Stimulated activated naive CD8-positive, alpha-beta T cell treated with anti-CD3 and anti-CD28 coated beads, Interleukin-15, amount 100 ng/mL, for 72 hours (primary cell): ENCODE measurements at places on chromosomes 3 and 15.

DNA sequence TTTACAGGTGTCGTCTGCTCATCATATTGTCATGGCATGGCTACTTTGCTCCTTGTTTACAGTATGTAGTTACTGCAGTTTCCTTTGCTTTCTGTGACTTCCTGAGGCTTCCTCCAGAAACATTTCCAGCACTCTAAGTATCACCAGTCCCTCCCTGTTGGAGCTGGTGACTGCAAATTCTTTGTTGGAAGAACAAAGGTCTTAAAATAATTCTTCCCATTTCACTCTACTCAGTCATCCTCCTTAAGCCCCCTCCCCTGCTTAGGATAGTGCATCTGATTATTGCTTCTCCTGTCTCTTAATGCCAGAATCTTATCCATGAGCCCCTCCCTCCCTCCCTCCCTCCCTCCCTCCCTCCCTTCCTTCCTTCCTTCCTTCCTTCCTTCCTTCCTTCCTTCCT is 72.0 kb downstream of the C3orf38 start:
- no peak for DNase-seq

GRCh38 chr15:60390871-60391501 is 6.8 kb downstream of the ANXA2 start:
- no peak for DNase-seq

DNA sequence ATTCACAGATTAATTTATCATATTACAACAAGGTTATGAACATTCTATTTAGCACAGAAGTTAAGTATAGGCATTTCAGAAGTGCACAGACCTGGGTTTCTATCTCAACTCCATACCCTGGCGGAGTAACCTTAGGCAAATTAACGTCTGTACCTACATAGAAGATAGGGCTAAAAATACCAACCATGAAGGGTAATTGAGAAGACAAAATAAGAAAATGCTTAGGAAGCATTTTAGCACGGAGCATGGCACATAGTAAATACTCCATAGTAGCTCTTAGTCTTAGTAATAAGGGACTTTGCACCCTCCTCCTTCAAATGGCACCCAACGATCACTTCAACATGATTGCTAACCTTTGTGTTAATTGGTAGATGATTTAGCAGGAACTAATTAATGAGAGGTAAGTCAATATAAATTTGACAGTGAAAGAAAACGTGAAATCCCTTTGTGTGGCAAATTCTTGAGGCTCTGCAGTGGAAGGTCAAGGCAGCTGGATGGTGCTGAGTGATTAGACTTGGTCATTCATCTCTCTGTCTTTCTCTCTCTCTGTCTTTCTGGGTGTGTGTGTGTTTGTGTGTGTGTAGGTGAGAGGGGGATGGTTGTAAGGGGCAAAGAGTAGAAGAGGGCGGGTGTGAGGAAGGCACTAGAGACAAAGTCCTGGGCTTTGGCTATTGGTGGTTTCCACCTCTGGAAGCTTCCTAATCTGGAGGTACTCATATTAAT is 131.1 kb upstream of the PHLDB2 start:
- DNase-seq, result no peak

DNA sequence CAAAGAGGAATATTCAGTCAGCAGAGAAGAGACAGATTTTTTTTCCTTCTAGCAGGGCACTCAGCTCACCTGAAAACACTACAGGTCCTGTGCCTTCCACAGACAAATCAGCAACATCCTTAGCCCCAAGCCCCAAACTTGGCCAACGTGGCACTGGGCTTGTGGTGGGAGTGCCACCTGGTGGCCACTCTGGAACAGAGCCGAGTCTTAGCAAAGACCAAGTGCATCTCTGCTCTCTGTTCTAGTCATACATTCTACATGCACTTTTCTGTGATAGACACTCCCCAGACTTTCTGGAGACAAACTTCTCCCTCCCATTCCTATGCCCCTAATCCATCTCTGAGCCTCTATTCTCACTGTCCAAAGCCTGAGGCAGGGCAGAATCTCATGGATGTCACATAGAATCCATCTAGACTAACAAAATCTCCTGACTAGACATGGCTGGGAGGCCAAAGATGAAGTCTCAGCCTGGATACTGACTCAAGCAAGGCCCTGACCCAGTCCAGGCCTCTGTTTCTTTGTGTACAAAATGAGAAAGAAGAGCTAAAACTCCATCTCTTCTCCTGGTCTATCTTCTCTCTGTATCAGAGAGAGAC is 5.1 kb upstream of the SEMA7A start:
- DNase-seq, result peak; percentile 76

DNA sequence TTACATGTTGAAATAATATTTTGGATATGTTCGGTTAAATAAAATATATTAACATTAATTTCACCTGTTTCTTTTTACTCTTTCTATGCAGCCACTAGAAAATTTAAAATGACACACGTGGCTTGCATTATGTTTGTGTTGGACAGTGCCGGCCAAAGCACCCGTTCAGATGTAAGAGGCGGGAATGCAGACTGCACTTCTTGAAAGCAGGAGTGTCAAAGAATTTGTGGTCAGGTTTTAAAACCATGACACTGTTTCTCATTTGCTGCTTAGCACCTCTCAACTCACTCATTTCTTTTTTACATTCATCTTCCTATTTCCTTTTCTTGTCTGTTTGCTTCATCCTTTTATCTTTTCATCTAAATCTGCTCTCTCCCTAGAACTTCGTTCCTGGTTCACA is 35.3 kb upstream of the MINAR1 start:
- DNase-seq, result no peak

- DNase-seq, result no peak
Observed at GRCh38 chr15:52733088-52733487, 53.9 kb upstream of the ATOSA start.

DNA sequence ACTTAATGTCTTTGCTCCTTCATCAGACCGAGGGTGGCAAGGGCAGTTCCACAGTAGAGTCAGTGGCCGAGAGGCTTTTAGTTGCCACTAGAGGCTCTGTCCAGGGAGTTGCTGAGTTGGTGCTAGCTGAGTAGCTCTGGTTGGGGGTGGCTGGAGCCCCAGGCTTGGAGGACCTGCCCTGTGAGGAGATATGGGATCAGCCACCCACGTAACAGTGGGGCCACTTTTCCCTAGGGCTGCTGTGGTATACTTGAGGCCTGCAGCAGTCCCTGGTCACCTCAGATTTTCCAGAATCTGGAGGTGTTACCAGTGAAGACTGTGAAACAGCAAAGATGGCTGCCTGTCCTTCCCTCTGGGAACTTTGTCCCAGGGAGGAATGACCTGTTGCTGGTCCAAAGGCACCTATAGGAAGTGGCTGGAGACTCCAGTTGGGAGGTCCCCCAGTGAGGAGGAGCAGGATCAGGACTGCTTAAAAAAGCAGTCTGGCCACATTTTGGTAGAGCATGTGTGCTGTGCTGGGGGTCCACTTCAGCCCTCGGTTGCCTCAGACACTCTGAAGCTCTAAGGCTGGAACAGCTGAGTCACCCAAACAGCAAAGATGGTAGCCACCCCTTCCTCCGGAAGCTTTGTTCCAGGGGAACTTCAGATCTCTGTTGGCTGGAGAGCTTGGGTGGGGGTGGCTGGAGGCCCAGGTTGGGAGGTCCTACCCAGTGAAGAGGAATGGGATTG is 72.9 kb downstream of the AKAP13 start:
- DNase-seq, result no peak

- DNase-seq, result no peak
Observed at GRCh38 chr3:32500880-32501782, 1.5 kb downstream of the CMTM6 start.

DNA sequence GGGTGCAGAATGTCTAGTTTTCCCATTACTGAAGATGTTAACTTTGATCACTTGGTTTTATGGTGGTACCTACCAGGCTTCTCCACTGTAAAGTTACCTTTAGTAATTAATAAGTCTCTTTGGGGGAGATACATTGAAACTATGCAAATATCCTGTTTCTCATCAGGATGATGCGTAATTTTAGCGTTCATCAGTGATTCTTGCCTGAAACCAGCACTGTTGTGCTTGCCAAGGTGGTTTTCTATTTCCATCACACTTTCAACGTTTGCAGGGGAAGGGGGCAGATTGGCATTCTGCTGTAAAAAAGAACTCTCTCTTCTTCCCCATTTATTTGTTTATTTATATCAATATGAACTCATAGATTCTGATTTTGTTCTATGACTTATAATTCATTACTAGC is 61.0 kb downstream of the SSR3 start:
- no peak for DNase-seq

DNA sequence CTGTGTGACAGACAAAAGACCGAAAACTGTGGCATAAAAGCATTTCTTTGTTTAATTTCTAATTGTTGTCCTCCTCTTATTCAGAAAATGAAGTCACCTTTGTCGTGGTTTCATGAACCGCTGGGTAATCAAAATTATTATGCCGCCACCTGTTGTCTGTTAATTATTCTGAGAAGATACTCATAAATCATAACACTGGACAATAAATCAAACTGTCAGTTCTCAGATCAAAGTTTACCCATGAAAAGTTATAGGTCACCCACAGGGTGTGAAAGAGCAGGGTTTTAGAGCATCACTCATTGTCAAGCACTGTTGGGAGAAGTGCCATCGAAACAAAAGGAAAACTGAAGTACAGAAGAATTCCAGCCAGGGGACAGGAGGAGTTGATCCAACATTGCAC is 474.3 kb downstream of the NR2F2 start:
- DNase-seq, result no peak

DNA sequence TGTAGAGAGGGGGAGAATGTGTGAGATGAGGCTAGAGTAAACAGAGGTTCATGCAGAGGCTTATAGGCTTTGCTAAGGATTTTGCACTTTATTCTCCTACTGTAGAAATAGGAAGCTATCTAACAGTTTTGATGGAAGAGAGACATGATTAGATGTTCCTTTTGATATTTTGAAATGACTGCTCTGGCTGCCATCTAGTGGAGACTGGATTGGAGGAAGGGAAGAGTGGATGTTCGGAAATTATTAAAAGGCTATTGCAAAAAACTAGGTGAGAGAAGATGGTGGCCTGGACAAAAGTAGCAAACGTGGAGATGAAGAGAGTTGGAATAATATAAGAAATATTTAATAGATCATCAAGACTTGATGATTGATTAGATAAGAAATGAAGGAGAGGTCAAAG is 42.2 kb downstream of the SYN2 start:
- DNase-seq, result no peak

- DNase-seq, result no peak
Observed at GRCh38 chr15:42348083-42348482, 11.2 kb upstream of the CAPN3 start.

GRCh38 chr15:73826711-73827251 is 46.6 kb upstream of the TBC1D21 start:
- no peak for DNase-seq

GRCh38 chr3:24628523-24629258 is 134.0 kb upstream of the THRB start:
- DNase-seq, result no peak

DNA sequence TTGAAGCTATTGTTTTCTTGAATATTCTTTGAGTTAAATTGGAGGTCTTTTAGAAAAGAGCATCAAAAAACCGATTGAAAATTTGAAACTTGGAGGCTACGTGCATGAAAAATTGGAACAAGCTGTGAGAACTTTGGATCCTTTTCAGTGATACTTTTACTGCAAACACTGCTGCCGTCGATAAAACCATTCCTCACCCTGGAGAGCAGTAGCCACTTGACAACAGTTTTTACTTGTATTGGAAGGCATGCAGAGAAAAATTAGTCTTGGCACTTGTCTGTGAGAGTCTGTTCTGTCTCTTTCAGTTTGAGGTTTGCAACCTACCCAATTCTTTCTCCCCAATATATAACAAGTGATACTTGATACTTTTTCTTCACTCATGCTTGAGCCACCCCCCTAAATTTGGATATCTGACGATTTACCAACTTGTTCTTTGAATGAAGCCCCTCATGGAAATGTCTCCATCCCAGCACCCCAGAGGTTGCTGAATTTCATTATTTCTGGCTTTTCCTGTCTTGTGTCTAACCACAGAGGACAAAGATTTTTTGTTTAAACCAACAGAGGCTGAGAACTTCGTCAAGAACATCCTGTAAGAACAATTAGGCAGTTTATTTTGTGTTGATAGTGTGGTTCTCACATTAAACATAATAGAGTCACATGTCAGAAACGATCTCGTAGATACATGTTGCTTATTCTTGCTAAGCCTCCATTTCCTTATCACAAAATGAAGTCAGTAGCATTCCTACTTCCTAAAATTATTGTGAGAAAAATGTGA is 307.3 kb upstream of the PLSCR5 start:
- no peak for DNase-seq

DNA sequence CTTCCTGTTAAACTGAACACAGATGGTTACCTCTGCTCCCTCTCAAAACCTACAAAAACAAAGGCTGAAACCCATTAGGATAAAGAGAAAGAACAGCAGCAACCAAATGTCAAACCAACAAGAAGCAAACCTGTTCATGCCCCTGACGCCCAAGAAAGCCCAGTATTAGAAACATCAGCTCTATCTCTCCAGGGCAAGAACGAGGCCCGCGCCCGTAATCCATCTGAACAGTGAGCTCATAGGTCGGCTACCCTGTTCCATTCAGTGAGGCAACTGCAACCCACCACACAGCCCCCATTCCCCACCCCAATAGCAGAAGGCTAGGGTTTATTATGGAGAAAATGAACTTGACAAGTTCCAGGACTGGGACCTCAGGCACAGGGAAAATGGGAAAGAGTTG is 10.0 kb downstream of the LSG1 start:
- DNase-seq, result no peak

- DNase-seq, result no peak
Observed at GRCh38 chr15:70669006-70669602, 94.3 kb downstream of the UACA start.

DNA sequence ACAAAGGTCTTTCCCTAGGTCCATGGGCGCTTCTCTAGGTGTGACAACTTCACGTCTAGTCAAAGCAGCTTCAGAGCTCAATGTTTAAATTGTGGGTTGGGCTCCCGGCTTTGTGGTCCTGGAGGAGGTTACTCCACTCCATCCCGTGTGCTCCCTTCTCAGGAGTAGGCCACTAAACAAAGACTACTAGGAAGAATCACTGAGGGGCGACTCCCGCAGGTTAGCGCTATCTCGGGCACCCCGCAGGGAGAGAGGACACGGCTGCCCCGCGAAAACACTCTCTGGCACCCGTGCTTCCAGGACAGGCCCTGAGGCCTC is 500 bp downstream of the PARP6 start:
- no peak for DNase-seq

- DNase-seq, result no peak
Observed at GRCh38 chr3:66567077-66567476, 66.3 kb upstream of the LRIG1 start.

DNA sequence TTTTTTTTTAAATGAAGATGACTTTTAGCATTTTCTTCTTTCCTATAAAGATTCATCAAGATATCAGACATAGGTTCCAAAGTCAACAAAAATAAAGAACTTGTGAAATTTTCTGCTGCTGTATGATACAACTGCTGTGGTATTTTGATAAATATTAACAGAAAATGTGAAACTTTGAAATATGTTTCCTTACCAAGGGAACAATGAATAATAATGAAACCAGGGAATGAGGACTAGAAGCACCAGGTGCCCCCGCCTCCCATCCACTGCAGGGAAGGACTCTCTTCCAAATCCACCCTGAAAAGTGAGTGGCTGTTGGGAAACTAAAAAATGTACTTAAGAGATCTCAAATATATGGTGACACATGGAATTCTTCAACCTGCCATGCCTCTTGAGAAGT is 198.4 kb downstream of the FHIT start:
- DNase-seq, result no peak

- no peak for DNase-seq
Observed at GRCh38 chr3:12896063-12896985, 55.0 kb upstream of the RPL32 start.
